Left ventricle myocardium inferior (tissue), 1 donor: ENCODE measurements at places on chromosomes 1 and 21. TPM values are rescaled to one million over a fixed set of nuclear protein-coding genes. Genes with fewer than 3 reads are reported as not detected.

GRCh38 chr1:110213143-110213540 lies 3.0 kb downstream of the KCNC4 start:
- DNase-seq = no peak
- H3K4me1 ChIP-seq = peaks cover 63% of the 10 kb centered on the region
- peak overlapping the region; percentile 82 for H3K4me3 ChIP-seq

DNA sequence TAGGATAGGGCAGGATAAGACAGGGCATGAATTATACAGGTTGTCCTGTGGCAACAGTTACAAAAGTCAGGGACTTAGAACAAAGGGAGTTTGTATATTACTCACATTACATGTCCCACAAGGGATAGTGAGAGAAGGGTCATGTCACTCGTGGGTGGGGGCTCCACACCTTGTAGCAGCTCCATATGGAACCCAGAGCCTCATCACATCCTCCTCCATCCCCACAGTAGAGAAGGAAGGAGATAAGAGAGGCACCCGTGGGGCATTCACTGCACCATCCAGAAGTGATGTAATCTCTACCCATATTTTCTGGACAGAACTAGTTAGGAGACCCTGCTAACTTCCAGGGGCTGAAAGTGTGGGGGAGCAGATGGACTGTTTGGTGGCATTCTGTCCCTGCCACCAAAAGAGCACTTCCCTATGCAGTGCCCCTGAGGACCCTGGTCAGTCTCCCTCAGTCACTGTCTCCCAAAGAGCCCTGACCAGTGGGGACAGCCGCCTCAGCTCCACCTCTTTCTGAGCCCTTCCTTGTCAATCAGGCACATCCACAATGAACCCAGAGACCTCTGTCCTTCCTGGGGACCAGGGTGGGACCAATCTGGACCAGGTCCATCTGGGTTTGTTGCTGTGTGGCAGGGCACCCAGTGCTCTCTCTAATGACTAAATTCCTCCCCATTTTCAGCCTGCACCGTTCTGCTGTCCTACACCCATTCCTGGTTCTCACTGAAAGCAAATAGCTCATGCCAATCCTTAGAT lies 154.8 kb upstream of the ETV3 start:
- H3K27me3 ChIP-seq = peaks cover 39% of the 10 kb centered on the region
- H3K27ac ChIP-seq = no peak overlapping the region
- DNase-seq = no peak

DNA sequence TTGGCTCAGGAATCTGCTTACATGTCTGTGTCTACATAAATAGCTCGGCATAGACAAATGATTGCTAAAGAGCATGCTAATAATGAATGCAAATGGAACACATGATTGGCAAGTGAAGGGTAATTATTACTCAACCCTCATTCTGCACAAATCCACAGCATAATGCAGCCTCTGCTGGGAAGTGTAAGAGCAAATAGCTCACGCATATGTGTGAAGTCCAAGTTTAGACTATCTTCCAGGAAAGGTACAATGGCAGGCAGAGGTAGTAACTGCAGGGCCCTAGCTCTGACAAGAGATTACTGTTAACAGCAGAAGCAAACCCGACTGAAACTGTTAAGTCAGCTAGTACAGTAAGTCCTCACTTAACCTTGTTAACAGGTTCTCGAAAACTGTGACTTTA lies 7.0 kb upstream of the IL6R start:
- no peaks in the 10 kb centered on the region for H3K4me1 ChIP-seq
- no peaks in the 10 kb centered on the region for H3K27me3 ChIP-seq
- H3K36me3 ChIP-seq = no peaks in the 10 kb centered on the region
- H3K4me3 ChIP-seq = no peak overlapping the region

- peak overlapping the region; percentile 45 for H3K27ac ChIP-seq
- no peaks in the 10 kb centered on the region for H3K27me3 ChIP-seq
- no peaks in the 10 kb centered on the region for H3K36me3 ChIP-seq
- peaks cover 42% of the 10 kb centered on the region for H3K4me1 ChIP-seq
- no peak for DNase-seq
Observed at GRCh38 chr1:89553157-89553556, 28.5 kb downstream of the LRRC8B start.

DNA sequence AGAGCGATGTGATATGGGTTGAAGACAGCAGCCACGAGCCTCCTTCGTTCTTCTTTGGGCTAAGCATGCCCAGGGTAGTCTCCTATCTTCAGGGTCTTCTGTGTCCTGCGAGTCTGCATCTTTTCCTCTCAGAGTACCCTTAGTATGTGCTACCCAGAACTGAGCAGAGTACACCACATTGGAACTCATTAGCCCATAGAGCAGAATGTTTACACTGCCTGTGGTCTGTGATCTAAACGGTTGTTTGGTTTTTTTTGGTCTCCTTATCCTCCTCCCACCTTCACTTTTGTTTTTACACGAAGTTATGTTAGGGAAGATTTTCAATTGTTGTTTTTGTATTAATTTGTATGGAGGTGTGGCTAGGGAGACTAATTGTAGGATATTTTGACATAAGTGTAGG lies 126.4 kb downstream of the NEK7 start:
- H3K4me1 ChIP-seq = peaks cover 33% of the 10 kb centered on the region
- H3K27me3 ChIP-seq = no peaks in the 10 kb centered on the region
- H3K36me3 ChIP-seq = peaks cover 4% of the 10 kb centered on the region

GRCh38 chr21:35314857-35315582 lies 265.9 kb upstream of the RUNX1 start:
- no peaks in the 10 kb centered on the region for H3K4me1 ChIP-seq
- H3K36me3 ChIP-seq = no peaks in the 10 kb centered on the region
- no peak overlapping the region for H3K4me3 ChIP-seq
- peaks cover 59% of the 10 kb centered on the region for H3K27me3 ChIP-seq

- H3K4me3 ChIP-seq = no peak overlapping the region
- H3K27ac ChIP-seq = peak overlapping the region; percentile 81
- no peak for DNase-seq
- H3K4me1 ChIP-seq = peaks cover 72% of the 10 kb centered on the region
- H3K36me3 ChIP-seq = no peaks in the 10 kb centered on the region
Observed at GRCh38 chr21:45131537-45131999, 57.2 kb downstream of the ADARB1 start.

Gene CDC20
- 0.99 TPM for total RNA-seq

Gene ANKRD34A
- 0.66 TPM for total RNA-seq
